NCI-H187 (cell line): ENCODE measurements at places on chromosomes 1 and 21.

DNA sequence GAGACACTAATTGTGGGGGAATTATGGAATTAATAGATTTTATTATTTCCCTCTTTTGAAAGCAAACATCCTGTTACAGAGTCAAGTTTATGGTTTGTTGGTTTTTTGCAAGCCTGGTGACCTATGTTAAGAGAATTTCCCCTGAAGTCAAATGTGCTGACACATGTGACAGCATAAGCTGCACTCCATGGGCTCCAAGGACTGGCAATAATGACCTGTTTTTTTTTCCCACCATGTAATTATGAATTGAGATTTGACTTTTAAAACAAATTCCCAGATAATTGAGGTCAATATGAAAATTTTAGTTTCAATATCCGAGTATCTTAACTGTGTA, 242.5 kb upstream of the SGIP1 start:
- DNase-seq: no peak

DNA sequence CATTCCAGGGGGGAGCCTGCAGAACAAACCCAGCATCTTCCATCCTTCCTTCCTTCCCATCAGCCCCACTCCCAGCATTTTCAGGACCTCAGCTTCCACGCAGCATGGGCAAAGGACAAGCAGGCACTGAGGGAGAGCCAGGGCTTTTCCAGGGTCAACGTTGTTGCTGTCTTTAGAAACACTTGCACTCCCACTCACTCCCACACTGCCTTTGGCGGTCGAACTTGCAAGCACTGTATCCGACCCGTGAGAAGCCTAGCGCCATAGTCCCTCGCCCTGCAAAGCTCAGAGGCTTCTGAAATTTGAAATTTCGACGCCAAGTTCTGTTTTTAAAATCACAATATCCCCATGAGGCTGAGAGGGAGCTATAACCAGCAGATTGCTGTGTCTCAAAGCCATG, 47.4 kb downstream of the KCNAB2 start:
- no peak for DNase-seq

DNA sequence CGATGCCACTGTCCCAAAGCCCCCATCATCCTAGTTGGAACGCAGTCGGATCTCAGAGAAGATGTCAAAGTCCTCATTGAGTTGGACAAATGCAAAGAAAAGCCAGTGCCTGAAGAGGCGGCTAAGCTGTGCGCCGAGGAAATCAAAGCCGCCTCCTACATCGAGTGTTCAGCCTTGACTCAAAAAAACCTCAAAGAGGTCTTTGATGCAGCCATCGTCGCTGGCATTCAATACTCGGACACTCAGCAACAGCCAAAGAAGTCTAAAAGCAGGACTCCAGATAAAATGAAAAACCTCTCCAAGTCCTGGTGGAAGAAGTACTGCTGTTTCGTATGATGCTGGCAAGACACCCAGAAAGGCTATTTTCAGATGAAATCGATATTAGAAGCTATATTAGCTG, 8.1 kb downstream of the RHOU start:
- no peak for DNase-seq

DNA sequence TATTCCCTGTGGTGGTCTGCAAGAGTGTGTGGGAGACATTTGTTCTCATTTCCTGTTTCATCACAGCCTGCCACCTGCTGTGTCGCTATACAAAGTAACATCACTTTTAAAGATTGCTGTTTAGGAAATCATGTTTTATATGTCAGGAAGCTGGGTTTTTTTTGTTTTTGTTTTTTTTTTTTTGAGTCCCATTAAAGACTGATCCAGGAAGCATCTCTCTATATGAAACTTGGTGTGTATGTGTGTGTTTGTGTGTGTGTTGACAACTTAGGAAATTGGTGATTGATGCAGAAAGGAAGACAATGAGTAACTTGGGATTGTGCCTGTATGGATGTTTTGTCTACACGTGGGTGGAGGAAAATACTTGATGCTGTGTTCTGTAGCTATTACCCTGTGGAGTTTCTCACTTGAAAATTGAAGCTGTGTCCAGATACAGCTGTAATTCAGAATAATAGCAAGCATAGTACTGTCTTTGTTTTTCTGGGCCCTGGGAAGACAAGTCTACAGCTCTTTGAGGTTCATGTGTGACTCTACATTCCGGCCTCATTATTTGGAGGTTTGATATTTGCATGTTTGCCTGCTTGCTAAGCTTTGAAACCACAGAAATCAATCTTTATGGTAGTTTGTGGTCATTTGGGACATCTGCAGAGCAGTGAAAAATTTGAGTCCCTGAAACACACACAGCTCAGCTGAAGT, 47.9 kb downstream of the LAMC1 start:
- DNase-seq: no peak

DNA sequence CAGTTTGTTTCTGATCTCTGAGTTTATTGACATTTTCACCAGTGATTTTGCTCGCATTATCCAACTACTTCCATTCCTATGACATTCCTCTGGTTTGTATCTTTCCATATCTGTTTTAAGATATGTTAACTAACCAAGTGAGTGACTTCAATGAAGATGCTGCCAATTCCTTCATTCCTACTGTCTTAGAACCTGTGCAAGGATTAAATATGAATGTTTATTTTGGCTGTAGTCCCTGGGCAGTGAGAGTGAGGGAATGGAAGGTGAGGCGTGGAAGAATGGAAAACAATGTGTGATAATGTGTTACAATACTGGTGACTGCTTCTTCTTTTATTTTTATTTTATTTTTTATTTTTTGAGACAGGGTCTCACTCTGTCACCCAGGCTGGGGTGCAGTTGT, 183.0 kb downstream of the SDCCAG8 start:
- no peak for DNase-seq

GRCh38 chr21:37435120-37435519, 68.5 kb downstream of the DYRK1A start:
- DNase-seq: no peak

DNA sequence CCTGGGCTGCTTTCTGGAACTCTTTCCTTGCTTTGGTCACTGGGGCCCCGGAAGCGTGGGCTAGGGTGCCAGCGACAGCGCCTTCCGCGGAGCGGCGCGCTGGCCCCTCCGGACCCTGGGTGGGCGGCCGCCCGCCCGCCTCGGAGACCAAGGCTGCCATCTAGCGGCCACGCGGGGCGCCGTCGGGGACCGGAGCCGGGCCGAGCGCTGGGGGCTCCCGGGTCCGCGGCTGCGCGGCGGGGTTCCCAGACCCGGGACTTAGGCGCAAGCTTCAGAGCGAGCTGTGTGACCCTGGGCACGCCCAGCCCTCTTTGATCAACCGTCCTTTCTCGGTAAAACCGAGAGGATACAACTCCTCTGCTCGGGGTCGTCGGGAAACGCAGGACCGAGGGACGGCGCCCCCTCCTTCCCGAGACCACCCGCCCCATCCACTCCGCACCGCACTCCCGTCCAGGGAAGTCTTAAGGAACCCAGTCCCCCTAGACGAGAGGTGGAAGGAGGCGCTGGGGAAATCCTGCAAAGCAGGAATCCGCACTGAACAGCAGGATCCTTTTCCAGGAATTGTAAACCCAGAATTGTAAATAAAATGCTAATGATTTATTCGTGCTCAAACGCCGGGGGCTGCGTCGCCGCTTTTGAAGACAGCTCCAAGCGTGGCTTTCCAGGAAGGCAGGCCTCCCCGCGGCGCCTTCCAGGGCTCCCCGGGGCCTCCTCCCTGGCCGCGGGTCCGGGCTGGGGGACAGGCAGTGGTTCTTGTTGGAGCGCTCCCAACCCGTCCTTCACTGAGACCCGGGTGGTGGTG, 41.2 kb downstream of the RRAGC start:
- no peak for DNase-seq

- DNase-seq: peak; percentile 72
Measured at GRCh38 chr1:226436855-226437491, 29.1 kb upstream of the PARP1 start.

- DNase-seq: no peak
Measured at GRCh38 chr1:115168026-115168425, 78.7 kb upstream of the TSPAN2 start.

DNA sequence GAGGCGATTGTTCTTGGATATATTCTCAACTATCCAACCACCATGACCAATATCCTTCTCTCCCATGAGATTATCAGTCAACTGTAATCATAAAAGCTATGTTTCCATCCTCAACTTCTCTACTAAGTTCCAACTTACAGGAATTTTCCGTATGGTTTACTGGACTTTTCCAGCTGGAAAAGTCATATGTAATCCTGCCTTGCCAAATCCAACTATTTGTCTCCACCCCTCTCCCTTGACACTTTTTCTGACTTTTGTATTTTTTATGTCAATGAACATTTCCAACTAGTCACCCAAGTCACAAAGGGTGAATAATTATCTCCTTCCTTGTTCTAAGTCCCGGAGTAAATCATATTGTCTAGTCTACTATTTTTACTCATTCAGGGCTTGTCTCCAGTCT, 293.1 kb downstream of the USP25 start:
- DNase-seq: no peak

DNA sequence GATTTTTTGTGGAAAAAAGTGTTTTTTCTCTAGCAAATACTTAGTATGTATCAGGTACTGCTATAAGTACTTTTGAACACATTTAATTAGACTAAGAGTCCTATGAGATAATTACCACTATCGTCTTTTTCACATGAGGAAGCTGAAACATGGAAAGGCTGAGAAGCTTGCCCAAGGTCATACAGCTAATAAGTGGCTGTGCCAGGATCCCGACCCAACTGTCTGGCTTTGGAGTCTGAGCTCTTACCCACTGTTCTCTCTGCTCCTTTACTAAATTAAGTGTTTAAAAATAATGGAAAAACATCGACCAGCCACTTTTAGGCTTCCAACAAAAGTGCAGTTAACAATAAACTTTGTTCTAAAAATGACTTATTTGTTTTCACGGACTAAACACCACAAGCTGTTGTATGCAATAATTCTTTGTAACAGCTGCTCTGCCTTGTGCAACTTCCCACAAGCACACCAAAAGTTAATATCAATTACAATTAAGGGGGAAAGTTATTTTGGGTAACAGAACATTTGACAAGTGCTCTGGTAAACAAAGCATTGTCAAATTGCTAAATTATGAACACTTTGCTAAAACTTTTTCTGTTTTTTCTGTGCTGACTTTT, 75.7 kb downstream of the CRB1 start:
- no peak for DNase-seq

GRCh38 chr1:233443040-233443760, 115.7 kb downstream of the MAP3K21 start:
- no peak for DNase-seq

- DNase-seq: no peak
Measured at GRCh38 chr1:228799924-228800323, 64.6 kb downstream of the RHOU start.

- no peak for DNase-seq
Measured at GRCh38 chr1:60091195-60091715, 17.7 kb upstream of the C1orf87 start.

- DNase-seq: no peak
Measured at GRCh38 chr1:202161151-202162046, 997 bp upstream of the PTPN7 start.

- no peak for DNase-seq
Measured at GRCh38 chr1:36251794-36252481, 27.7 kb downstream of the THRAP3 start.

DNA sequence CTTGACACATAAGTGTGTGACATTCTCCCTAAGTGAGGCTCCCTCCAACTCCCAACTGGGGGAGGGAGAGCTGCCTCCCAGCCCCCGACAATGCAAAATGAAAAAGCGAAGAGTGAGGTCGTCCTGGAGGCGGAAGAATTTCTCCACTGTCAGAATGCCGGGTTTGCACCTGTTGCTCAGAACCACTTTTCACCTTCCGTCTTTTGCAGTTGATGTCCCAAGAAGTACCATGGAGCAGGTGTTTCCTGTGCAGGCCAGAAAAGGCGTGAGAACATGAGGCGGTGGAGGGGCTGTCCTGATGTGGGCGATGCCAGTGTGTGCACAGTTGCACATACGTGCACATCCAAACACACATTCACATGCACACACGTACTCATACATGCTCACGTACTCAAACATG, 158.6 kb upstream of the AJAP1 start:
- DNase-seq: no peak

DNA sequence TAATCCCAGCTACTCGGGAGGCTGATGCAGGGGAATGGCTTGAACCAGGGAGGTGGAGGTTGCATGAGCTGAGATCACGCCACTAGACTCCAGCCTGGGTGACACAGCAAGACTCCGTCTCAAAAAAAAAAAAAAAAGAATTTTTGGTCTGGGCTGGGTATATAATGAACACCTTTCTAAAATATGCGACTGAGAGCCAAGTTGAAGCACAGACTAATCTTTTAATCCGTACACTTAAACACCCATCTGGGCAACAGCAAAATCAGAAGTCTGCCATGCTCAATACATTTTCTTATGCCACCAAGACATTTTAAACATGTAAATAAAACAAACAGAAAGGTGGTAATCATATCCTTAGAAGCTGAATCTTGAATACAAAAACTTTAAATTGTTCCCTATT, 31.6 kb upstream of the ABCB10 start:
- no peak for DNase-seq

GRCh38 chr21:42959728-42960127, 14.6 kb upstream of the PKNOX1 start:
- no peak for DNase-seq

- DNase-seq: no peak
Measured at GRCh38 chr1:246214708-246215509, 292.2 kb downstream of the SMYD3 start.

- DNase-seq: no peak
Measured at GRCh38 chr1:45490121-45490625, 790 bp downstream of the TESK2 start.

- DNase-seq: no peak
Measured at GRCh38 chr21:42991992-42992740, 17.8 kb downstream of the PKNOX1 start.

DNA sequence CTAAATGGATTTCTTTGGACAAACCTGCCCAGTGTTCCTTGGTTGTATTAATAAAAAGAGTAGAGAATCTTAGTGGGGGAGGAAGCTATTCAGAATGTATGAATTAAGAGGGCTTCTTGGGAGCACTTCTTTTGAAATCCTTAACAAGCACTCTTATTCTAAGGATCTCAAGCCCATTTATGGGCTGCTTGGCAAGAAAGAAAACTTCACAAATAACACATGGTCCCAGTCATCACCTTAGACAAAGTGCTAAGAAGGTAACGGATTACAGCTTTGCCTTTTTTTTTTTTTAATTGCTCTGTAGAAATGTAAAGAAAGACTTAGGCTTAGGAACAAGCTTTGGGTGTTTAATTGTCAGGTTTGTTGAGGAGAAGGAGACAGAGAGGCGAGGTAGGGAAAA, 76.6 kb upstream of the IPO9 start:
- no peak for DNase-seq

DNA sequence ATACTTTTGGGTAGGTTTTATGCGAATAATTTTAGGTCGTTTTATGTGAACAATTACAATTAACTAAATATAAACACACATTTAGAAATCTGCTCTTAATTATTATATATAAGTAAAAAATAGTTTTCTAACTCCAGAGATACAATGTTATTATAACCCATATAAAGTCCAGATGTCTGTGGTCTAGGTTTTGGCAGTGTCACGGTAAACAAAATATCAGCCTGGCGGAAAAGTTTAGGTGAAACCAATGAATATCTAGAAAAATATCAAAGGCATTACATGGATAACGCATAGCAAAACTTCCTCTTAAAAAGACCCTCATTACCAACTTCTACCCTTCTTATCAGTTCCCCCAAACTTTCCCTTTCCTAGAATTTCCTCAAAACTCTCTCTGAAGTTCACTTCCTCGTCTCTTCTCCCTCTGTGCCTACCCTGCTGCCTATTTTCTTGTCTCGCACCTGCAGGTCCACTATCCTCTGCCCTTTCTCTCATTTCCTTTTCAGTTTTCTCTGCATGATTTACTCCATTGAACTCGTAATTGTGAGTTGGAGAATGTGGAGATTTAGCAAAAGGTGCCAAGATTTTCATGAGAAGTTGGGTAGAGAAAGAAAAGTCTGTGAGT, 21.8 kb downstream of the VTCN1 start:
- no peak for DNase-seq

GRCh38 chr1:22888320-22889075, 84.2 kb downstream of the LACTBL1 start:
- DNase-seq: no peak
